SK-N-SH (cell line): ENCODE measurements at places on chromosomes 16 and 17.
A peak's percentile ranks its signal among the peaks of the same experiment; 100 is the strongest.

- DNase-seq = peak; percentile 84
Measured at GRCh38 chr16:85369741-85370528, 243.2 kb upstream of the GSE1 start.

DNA sequence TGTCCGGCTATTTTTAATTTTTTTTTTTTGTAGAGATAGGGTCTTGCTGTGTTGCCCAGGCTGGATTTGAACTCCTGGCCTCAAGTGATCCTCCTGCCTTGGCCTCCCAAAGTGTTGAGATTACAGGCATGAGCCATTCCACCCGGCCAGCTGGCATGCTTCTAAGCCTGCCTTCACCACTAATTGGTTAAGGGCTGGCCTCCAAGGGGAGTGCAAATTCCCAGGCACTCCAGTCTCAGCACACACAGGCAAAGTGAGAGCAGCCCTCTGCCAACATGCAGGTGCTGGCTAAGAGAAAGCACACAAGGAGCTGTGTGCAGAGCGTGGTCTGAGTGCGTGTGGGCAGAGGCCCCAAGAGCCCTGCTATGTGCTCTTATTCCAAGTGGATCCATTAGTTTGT, 149.8 kb upstream of the HS3ST2 start:
- DNase-seq = no peak

DNA sequence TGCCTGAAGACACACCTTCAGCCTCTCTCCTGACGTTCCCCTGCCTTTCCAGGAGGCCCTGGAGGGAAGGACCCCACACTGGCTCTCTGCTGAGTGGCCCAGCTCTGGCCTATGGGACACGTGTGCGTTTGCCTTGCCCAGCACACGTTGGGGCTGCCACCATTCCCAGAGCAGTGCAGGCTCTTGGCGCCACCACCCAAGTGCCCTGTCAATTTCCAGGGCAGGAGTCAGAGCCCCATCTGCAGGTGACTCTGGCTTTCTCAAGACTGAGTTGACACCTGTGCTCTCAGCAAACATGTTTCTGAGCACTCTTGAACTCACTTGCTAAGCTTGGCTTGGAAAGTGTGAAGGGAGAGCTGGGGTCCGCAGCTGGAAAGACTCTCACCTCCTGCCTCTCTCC, 4.7 kb upstream of the IRF8 start:
- no peak for DNase-seq

DNA sequence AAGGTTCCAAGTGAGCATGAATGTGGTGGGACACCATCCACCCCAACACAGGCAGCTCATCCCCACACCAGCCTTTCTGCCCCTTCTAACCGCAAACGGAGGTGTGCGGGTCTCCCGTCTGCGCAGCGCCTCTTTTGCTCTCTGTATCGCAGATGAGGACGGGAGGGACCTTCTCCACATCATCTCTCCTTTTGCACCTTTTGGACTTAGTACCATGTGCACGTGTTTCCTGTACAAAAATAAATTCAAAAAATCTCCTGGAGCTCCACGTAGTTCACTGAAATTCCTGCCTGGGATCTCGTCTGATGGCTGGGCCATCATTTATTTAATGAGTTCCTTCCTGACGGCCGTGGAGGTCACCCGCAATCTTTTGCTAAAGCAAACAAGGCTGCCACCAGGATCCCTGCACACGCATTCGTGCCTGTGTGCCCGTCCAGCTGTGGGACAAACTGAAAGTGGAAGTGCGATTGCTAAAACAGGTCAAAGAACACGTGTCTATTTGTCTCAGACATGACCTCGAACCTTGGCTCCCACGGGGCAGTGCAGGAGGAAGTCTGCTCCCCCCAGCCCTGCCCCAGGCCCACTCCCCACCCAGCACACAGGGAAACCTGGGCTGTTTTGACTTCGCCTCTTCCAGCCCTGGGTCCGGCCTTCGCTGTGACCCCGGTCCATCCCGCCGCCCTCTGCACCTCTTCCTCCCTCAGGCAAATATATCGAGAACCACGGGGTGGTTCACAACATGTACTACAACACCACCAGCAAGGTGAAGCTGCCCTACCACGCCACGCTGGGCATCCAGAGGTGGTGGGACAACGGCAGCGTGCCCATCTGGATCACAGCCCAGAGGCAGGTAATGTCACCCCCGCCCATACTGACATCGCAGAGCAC, 2.3 kb downstream of the ENPP7 start:
- no peak for DNase-seq

DNA sequence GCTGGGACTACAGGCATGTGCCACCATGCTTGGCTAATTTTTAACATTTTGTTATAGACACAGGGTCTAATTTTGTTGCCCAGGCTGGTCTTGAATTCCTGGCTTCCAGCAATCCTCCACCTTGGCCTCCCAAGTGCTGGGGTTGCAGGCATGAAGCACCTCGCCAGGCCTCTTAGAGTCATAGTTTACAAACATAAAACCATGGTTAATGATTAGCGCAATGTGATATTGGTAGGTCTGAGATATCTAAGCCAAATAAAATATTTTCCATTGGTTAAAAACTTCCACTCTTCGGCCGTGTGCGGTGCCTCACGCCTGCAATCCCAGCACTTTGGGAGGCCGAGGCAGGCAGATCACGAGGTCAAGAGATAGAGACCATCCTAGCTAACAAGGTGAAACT, 16.6 kb downstream of the TXNDC11 start:
- no peak for DNase-seq

- DNase-seq = peak; percentile 43
Measured at GRCh38 chr17:12256380-12256995, 235.8 kb downstream of the MAP2K4 start.

DNA sequence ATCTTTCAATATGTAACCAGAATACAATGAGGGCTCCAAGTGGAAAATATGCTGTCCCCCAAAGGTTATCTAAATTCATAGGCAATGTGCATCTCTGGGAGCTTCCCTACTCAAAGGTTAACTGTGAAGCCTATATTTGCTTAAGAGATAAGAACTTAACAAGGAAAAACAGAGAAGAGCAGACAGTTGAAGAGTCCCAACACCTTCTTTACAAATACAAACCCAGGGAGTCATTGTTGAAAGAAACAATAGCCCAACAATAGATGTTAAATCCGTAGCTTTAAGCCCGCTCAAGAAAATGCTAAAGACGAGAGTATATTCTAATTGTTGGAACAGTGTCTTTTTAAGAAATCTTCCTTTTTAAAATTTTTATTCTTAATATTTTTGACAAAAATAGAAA, 87.8 kb downstream of the CDH8 start:
- no peak for DNase-seq
